Fibroblast of lung (primary cell): ENCODE measurements at places on chromosomes 1 and 21. TPM values are rescaled to one million over a fixed set of nuclear protein-coding genes. Genes with fewer than 3 reads are reported as not detected.

Gene GLMN
- polyA plus RNA-seq: 8.1 and 9.1 TPM in 2 replicates

Gene PER3
- 10.3 and 16.6 TPM in 2 replicates for polyA plus RNA-seq

Gene KRTAP26-1
- not detected in 2 replicates for polyA plus RNA-seq

Gene NUDT4B
- 17.5 and 22.3 TPM in 2 replicates for polyA plus RNA-seq

Gene PTGFR
- polyA plus RNA-seq: 4.1 TPM in 2 replicates

Gene TIMM17A
- 102 and 103 TPM in 2 replicates for polyA plus RNA-seq

Gene TSACC
- polyA plus RNA-seq: 0.50 and 0.54 TPM in 2 replicates

Gene LMX1A
- not detected in 2 replicates for polyA plus RNA-seq

Gene TCHH
- not detected in 2 replicates for polyA plus RNA-seq

Gene RNF186
- not detected in 2 replicates for polyA plus RNA-seq

Gene TTC24
- polyA plus RNA-seq: not detected in 2 replicates

Gene LENEP
- not detected in 2 replicates for polyA plus RNA-seq

Gene KHDRBS1
- 73.0 and 84.8 TPM in 2 replicates for polyA plus RNA-seq

Gene CFAP141
- polyA plus RNA-seq: not detected in 2 replicates

Gene TSPAN1
- 0.91 and 0.94 TPM in 2 replicates for polyA plus RNA-seq

DNA sequence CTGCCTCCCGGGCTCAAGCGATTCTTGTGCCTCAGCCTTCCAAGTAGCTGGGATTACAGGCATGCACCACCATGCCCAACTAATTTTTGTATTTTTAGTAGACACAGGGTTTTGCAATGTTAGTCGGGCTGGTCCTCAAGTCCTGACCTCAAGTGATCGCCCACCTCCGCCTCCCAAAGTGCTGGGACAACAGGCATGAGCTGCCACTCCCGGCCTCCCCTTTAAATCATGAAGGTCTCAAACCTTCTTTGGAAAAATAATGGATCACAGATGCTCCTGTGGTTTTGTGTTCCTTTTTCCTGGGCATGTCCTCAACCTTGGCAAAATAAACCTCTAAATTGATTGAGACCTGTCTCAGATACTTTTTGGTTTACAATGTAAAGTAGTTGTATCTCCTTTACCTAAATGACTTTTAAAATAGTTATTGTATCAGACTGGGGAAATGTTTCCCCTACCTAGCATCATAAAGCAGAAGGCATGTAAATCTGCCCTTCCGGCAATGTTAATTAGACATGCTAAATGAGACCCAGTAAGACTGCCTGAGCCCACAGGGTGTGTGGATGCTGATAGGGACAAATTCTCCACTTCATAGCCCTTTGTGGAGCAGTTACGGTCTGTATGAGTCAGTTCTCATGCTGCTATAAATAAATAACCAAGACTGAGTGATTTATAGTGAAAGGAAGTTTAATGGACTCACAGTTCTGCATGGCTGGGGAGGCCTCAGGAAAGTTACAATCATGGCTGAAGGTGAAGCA lies 27.8 kb downstream of the CBR1 start:
- DNase-seq: peak; percentile 71

GRCh38 chr21:34705011-34705410 lies 36.2 kb downstream of the CLIC6 start:
- no peak for DNase-seq

DNA sequence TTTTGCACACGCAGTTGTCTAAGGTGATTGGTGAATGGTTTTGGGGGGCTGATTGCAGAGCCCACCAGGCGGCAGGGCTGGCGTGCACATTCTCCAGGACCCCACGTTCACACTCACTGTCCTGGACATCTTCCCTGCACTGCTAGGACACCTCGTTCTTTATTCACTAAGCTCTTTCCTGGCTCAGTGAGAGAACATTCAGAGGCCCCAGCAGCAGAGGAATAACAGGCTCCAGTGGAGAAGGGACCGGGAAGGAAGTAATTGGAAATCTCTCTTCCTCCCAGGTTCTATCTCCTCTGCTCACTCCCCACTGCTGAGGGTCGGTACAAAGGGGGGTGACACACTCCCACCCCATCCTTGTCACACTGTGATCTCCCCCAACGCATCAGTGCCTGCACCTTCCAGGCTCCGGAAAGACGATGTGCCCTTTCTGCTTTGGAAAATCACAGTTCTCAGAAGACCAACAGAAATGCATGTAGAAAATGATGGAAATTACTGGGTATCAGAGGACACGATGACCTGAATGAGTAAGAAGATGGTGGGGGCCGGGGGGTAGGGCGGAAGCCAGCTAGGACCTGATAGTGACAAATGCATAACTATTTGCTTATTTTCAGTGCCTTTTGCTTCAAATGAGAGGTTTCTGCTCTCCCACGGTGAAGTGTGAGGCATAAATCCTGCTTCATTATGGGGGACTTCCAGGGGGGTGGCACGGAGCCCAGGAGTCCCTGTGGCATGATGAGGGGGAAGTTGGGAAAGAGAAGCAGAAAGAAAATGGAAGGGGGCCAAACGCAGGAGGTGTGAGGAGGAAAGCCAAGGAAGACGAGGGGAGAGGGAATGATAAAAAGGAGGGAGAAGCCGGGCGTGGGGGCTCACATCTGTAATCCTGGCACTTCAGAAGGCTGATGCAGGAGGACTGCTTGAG lies 25.2 kb upstream of the KIF26B start:
- peak; percentile 47 for DNase-seq

DNA sequence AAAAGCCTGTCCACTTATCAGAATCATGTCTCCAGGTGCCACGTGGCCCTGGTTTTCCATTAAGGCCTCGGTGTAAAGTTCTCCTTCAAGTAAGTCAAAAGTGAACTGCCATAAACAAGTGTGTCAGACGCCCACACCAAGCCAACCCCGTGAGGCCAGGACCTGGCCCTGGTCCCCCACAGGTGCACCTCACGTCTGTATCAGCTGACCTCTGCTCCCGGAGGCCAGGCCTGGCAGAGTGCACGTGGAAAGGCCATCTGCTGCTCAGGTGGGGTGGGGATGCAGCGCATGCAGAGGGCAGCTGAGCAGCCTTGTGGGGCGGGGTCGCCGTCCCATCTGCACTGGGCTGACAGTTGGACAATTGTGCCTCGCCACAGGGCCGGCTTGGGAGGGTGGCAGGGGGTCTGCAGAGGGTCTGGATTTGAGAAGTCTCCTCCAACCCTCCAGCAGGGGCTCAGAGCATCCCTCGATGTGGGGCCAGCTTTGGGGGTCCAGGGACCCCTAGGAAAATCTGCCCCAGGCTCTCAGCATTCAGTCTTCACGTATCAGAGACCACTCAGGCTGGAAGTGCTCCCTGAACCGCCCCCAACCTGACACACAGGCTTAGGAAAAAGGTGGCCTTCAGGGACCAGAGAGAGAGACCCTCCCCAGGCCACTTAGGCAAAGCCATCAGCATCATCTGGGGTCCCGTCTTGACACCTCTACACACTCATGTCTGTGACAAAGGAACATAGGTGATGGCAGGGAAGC lies 3.0 kb downstream of the SLC19A1 start:
- no peak for DNase-seq

- peak; percentile 27 for DNase-seq
These were observed 667 bp downstream of the TMEM50B start for GRCh38 chr21:33478935-33479678.

DNA sequence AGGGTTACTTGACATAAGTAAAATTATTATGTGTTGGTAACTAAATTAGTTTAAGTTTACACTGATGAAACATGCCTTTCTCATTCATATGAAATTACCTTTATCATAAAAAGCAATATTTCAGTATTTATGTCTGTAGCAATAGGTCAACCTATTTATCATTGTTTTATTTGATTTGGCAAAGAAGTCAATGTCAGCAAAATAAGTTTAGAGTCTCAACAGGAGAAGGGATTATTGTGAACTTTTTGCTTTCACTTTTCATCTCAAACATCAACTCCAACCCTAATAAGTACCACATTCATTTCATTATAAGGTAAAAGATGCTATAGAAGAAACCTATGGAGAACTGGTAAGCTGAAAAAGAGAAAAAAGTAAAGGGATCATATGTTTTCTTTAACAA lies 1015.4 kb upstream of the ADGRL4 start:
- no peak for DNase-seq

- no peak for DNase-seq
These were observed 94.2 kb downstream of the PLXNA2 start for GRCh38 chr1:208149776-208150514.

GRCh38 chr1:180751921-180752320 lies 120.1 kb downstream of the XPR1 start:
- peak; percentile 43 for DNase-seq

GRCh38 chr1:55483523-55483922 lies 268.4 kb upstream of the USP24 start:
- no peak for DNase-seq

- DNase-seq: no peak
These were observed 866.0 kb downstream of the LTN1 start for GRCh38 chr21:28126521-28127174.

GRCh38 chr1:37458551-37458950 lies 15.8 kb upstream of the ZC3H12A start:
- no peak for DNase-seq

DNA sequence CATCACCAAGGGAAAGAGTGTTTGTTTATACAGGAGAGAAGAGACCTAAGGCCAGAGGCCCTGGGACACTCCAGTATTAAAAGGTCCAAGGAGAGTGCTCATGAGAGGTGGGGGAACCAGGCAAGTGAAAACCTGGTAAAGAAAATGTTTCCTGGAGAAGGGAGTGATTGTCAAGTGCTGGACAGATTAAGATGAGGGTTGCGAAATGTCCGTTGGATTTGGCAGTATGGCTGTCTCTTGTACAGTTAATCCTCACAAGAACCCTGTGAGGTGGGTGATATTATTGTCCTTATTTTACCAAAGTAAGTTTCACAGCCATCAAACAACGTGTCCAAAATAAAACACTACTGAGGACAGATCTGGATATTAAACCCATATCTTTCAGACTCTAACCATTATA lies 44.2 kb downstream of the RPAP2 start:
- no peak for DNase-seq

DNA sequence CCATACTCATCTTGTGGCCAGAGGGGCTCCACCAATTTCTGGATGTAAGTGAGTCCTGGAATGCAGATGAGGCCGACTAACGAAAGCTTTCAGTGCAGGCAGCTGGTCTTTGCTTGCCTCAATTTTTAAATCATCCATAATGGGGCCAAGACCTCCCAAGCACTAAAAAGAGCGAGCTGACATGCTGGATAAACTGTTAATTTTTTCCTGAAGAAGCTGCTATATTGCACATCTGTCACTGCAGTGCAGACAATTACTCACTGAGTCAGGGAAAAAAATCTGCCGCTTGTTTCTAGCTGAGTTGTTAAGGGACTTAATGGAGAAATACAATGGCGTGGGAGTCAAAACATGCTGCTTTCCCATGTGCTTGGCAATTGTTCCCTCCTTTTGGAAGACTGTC lies 205.5 kb downstream of the GPATCH2 start:
- DNase-seq: peak; percentile 30

GRCh38 chr1:234845836-234846235 lies 235.9 kb upstream of the IRF2BP2 start:
- DNase-seq: no peak

DNA sequence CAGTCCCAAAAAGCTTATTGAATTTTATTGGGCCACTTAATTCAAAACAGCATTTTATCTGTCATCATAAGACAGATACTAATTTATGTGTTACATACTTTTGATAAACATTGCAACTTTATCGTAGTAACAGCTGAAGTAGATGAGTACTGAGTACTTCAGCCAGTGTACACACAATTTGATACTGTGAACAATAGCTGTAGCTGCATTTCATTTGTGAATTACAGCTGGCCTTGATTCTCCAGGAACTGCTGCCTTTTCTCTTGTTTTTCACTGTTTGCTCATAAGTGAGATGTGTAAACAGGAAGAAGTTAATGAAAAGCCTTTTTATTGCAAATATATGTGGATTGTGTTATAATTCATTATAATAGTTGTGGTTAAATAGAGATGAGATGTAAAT lies 10.2 kb downstream of the UAP1 start:
- DNase-seq: no peak

- no peak for DNase-seq
These were observed 2.1 kb downstream of the TCHHL1 start for GRCh38 chr1:152086760-152087159.

GRCh38 chr1:38505944-38506343 lies 353.6 kb downstream of the RRAGC start:
- no peak for DNase-seq

GRCh38 chr1:216047811-216048572 lies 375.3 kb downstream of the USH2A start:
- peak; percentile 65 for DNase-seq

GRCh38 chr1:197152662-197153061 lies 6.2 kb upstream of the ASPM start:
- no peak for DNase-seq

GRCh38 chr1:177228693-177229065 lies 57.9 kb downstream of the BRINP2 start:
- peak; percentile 45 for DNase-seq

DNA sequence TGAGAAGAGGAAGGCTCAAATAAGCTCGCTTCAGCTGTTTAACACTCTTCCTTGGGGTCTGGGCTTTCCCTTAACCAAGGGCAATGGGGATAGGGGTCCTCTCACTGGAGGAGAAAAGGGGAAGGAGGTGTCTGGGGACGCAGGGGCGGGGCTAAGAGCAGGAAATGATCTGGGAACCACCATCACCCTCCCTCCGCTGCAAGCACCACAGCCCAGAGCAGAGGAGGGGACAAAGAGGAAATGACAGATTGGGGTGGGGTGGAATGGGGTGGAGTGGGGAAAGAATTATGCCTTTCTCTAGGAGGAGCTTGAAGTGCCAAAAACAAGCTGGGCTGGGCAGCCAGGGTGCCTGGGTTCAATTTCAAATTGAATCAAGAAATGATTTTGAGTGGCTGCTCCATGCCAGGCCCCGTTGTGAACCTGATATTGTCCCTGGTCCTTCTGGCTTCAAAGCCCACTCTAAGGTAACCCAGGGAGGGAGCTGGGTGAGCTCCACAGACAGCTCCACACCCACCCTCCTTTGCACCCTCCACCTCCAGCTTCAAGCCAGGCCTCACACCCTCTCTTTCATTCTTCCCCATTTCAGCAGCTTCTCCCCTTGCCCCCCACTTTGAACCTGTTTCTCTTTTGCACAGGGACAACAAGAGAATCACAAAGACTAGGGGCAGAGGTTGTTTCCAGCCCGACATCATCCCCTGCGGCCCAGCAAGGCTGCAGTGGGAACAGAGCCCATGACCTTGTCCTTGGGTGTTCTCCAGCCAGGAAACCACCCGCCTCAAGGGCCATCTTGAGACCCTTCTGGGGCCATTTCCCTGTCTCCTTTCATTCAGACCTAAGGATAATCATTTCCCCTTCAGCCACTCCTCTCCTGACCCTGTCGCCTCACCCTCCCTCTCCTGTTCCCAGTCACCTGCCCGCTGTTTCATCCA lies 1.1 kb downstream of the ARHGAP30 start:
- no peak for DNase-seq

GRCh38 chr1:30856260-30856790 lies 52.2 kb downstream of the SDC3 start:
- no peak for DNase-seq
